ENCODE measurements at places on chromosomes 16 and 17.
A peak's percentile ranks its signal among the peaks of the same experiment; 100 is the strongest.

DNA sequence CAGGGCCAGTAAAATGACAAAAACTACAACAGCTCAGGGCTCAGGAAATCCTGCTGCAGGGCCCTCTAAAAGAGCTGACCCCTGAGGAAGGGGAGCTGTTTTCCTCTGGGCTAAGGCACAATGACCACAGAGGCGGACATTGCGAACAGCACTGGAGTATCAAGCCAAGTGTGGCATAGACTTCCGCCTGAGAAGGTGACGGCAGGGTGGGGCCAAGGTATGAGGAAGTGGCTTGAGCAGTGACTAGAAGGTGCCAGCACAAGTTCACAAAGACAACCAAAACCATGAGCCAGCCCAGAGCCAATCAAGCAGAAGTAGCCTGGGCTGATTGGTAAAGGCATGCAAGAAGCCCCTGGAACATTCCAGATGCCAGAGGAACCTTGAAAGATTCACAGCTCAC is 13.9 kb downstream of the ERN2 start:
- peak overlapping the region; percentile 57 for H3K27ac ChIP-seq
- peaks cover 8% of the 10 kb centered on the region for H3K4me1 ChIP-seq
- no peak for DNase-seq
- no peak overlapping the region for H3K4me3 ChIP-seq
- no peaks in the 10 kb centered on the region for H3K36me3 ChIP-seq

DNA sequence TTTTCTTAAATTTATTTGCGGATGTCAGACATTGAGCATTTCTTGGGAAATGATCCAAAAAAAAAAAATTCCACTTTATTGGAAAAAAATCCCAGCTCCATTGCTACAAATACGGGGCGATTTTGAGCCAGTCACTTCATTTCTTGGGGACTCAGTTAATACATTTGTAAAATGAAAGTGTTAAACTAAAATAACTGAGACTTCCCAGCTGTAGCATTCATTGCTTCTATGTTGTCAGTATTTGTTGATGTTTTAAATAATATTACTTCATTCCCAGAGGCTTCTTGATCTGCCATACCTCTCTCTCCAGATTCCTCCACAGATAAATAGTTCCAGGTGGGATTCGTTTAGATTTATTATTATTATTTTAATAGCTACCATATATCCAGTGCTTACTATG is 77.1 kb upstream of the HS3ST3A1 start:
- H3K27me3 ChIP-seq = peaks cover 10% of the 10 kb centered on the region
- no peaks in the 10 kb centered on the region for H3K4me1 ChIP-seq
- no peak for DNase-seq
- H3K27ac ChIP-seq = no peak overlapping the region
- H3K4me3 ChIP-seq = no peak overlapping the region

DNA sequence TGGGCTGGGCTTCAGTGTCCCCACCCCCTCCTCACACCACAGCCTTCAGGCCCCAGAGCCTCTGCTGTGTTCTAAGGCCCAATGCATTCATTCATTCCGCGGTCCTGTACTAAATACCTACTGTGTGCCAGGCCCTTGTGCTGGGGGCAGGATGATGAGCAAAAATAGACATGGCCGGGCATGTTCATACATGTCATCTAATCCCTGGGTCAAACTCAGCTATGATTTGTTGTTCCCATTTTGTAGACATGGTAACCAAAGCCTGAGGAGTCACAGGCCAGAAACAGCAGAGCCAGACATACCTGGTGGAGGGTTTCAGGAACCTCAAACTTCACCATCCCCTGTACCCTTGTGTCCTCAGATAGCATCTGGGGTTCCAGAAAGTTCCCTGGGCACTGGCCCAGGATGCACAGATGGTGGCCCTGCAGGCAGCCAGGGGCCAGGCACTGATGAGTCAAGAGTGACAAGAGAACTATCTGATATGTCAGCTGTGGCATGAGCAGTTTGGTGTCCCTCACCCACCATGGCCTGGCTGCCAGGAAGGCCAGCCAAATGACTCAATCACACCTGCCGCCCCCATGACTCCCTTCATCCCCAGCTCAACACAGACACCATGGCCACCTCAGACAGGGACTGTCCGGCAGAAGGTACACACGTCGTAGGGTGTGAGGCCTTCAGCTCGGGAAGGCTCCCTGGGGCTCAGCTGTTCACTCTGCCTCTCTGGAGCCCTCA is 2.7 kb upstream of the RRAD start:
- no peak overlapping the region for H3K4me3 ChIP-seq
- H3K4me1 ChIP-seq = peaks cover 12% of the 10 kb centered on the region
- H3K36me3 ChIP-seq = no peaks in the 10 kb centered on the region
- H3K27ac ChIP-seq = no peak overlapping the region

DNA sequence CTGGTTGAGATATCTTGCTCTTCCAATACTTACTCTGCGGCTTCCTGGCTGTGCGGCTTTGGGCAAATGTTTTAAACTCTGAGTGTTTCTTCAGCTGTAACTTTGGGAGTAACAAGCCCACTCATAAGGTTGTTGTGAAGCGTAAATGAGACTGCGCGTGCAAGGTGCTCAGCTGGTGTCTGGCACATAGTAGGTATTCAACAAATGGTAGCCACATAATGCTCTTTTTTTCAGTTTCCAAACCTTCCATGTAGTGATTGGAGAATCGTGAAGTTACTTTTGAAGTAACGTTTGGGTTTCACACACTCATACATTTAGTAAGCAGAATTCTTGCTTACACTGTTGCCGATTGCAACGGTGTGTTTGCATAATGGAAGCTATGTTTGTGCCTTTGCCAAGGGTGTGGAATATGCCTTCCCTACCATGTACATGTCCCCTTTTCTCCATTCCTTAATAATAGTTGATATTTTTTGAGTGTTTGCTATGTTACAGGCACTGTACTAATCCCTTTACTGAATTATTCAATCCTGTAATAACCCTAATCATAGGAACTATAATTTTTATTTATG is 829 bp downstream of the DHRS7B start:
- peak overlapping the region; percentile 97 for H3K4me3 ChIP-seq
- no peaks in the 10 kb centered on the region for H3K36me3 ChIP-seq
- peaks cover 62% of the 10 kb centered on the region for H3K4me1 ChIP-seq
- no peaks in the 10 kb centered on the region for H3K27me3 ChIP-seq
- no peak for DNase-seq
- peak overlapping the region; percentile 96 for H3K27ac ChIP-seq

GRCh38 chr16:24983561-24983960 is 31.6 kb downstream of the ARHGAP17 start:
- no peak overlapping the region for H3K4me3 ChIP-seq
- H3K36me3 ChIP-seq = no peaks in the 10 kb centered on the region
- no peak for DNase-seq
- H3K27ac ChIP-seq = peak overlapping the region; percentile 60
- H3K27me3 ChIP-seq = no peaks in the 10 kb centered on the region

- H3K27me3 ChIP-seq = peaks cover 59% of the 10 kb centered on the region
- no peaks in the 10 kb centered on the region for H3K36me3 ChIP-seq
- DNase-seq = no peak
- no peak within 1 kb of the TSS for H3K27ac ChIP-seq
- peak within 1 kb of the TSS; percentile 68 for H3K4me3 ChIP-seq
Measured at GRCh38 chr16:56637814-56638750, at the start of gene MT1A. TSS of gene MT1A (plus strand) at chr16:56638666. CDS start at chr16:56638739, 73 bp downstream.

- no peaks in the 10 kb centered on the region for H3K27me3 ChIP-seq
- H3K4me1 ChIP-seq = peaks cover 25% of the 10 kb centered on the region
- no peaks in the 10 kb centered on the region for H3K36me3 ChIP-seq
- no peak overlapping the region for H3K27ac ChIP-seq
Measured at GRCh38 chr16:87438611-87438985, 46.5 kb downstream of the MAP1LC3B start.

DNA sequence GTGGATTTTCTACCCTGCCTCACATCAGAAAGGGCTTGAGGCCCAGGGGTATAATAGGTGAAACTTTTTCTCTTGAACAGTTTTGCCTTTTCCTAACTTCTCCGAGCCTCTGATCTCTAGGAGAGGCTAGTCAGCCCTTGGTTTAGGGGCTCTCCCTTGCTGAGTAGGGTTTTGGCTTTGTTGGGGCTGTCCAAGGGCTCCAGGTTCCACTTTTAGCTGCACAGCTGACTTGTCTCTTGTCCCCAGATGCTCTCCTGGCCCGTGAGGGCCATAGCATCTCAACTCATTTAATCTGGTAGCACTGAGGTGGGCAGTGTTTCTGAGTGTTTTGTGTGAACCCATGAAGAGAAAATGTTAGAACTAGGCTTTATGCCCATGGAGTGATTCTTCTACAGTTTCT is 103.9 kb downstream of the MSI2 start:
- H3K4me3 ChIP-seq = no peak overlapping the region
- DNase-seq = no peak
- H3K27ac ChIP-seq = no peak overlapping the region
- no peaks in the 10 kb centered on the region for H3K27me3 ChIP-seq
- H3K4me1 ChIP-seq = peaks cover 55% of the 10 kb centered on the region
- no peaks in the 10 kb centered on the region for H3K36me3 ChIP-seq

- no peaks in the 10 kb centered on the region for H3K36me3 ChIP-seq
- DNase-seq = no peak
Measured at GRCh38 chr16:66250686-66251431, 115.6 kb upstream of the CDH5 start.

GRCh38 chr16:1584926-1585484 is 26.9 kb downstream of the IFT140 start:
- no peak overlapping the region for H3K4me3 ChIP-seq
- no peak overlapping the region for H3K27ac ChIP-seq
- no peak for DNase-seq

- no peak overlapping the region for H3K27ac ChIP-seq
- H3K4me1 ChIP-seq = no peaks in the 10 kb centered on the region
- H3K4me3 ChIP-seq = no peak overlapping the region
Measured at GRCh38 chr17:71830866-71831265, 290.0 kb upstream of the SOX9 start.

GRCh38 chr17:29677221-29677791 is 54.6 kb upstream of the CORO6 start:
- peak overlapping the region; percentile 54 for H3K27ac ChIP-seq
- H3K36me3 ChIP-seq = peaks cover 81% of the 10 kb centered on the region
- DNase-seq = no peak
- H3K27me3 ChIP-seq = no peaks in the 10 kb centered on the region
- peaks cover 44% of the 10 kb centered on the region for H3K4me1 ChIP-seq

GRCh38 chr17:57328109-57328882 is 72.0 kb downstream of the MSI2 start:
- peaks cover 51% of the 10 kb centered on the region for H3K4me1 ChIP-seq
- no peak for DNase-seq
- no peaks in the 10 kb centered on the region for H3K27me3 ChIP-seq
- no peaks in the 10 kb centered on the region for H3K36me3 ChIP-seq
- peak overlapping the region; percentile 10 for H3K27ac ChIP-seq

DNA sequence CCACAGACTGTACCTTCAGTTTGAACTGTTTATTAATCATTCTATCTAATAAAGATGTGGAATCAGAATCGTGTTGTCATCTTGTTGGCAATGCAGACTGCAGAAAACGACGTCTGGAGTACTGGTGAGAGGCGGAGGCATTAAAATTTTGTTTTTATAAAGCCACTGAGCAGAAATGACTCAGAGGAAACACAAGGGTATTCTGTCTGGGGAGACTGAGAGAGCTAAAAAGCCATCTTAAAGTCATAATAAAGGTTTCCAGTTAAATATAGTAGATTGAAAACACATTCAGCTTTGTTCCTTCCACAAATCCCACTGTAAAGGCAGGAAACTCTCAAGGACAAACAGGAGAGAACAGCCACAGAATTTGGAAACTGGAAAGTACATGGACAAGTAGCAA is 74.2 kb downstream of the CPPED1 start:
- no peak overlapping the region for H3K4me3 ChIP-seq
- DNase-seq = no peak
- H3K27ac ChIP-seq = no peak overlapping the region
- no peaks in the 10 kb centered on the region for H3K4me1 ChIP-seq

DNA sequence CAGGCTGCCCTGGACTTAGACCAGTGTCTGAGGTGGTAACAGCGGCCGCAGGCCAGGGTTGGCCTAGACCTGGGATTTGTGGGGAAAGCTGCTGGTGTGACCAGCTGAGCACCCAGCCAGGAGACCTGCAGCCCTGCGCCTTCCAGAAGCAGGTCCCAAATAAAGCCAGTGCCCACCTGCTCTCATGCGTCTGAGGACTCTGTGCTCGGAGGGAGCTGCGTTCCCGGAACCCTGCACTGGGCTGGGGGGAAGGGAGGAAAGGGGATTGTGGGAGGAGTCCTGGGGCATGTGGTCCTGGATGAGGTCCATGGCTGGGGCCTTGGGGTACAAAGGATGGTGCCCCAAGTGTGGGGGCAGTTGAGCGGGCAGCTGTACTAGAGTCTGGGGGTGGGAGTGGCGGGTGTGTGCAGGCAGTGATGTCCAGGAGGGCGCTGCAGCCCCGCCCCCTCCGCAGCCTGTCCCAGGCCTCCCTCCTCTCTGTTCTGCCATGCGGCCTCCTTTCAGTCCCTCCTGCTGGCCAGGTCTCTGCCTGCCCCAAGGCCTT is 1.8 kb upstream of the NECAB2 start:
- H3K36me3 ChIP-seq = peaks cover 3% of the 10 kb centered on the region
- peaks cover 6% of the 10 kb centered on the region for H3K4me1 ChIP-seq
- H3K4me3 ChIP-seq = no peak overlapping the region
- H3K27me3 ChIP-seq = peaks cover 5% of the 10 kb centered on the region
- no peak overlapping the region for H3K27ac ChIP-seq
- no peak for DNase-seq

GRCh38 chr17:53420035-53420641 is 402.6 kb upstream of the KIF2B start:
- DNase-seq = no peak
- H3K36me3 ChIP-seq = no peaks in the 10 kb centered on the region
- no peaks in the 10 kb centered on the region for H3K27me3 ChIP-seq
- no peak overlapping the region for H3K4me3 ChIP-seq
- H3K27ac ChIP-seq = no peak overlapping the region

DNA sequence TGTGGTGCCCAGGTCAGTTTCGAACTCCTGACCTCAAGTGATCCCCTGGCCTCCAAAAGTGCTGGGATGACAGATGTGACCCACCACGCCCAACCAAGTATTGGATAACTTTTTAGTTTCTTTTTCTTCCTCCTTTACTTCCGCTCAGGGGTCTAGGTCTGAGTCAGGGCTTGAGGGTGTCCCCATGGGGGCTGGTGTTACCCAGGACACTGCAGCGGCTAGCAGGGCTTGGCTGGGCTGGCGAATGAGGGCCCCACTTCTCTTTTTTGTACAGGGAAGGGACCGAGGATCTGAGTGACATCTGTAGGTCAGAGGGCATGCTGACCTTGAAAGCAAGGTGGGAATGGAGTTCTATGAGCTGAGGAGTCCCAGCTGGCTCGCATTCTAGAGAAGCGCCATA is 24.9 kb downstream of the RAB11FIP3 start:
- H3K4me1 ChIP-seq = peaks cover 2% of the 10 kb centered on the region
- H3K27ac ChIP-seq = no peak overlapping the region
- no peak overlapping the region for H3K4me3 ChIP-seq
- DNase-seq = no peak
- H3K36me3 ChIP-seq = no peaks in the 10 kb centered on the region

DNA sequence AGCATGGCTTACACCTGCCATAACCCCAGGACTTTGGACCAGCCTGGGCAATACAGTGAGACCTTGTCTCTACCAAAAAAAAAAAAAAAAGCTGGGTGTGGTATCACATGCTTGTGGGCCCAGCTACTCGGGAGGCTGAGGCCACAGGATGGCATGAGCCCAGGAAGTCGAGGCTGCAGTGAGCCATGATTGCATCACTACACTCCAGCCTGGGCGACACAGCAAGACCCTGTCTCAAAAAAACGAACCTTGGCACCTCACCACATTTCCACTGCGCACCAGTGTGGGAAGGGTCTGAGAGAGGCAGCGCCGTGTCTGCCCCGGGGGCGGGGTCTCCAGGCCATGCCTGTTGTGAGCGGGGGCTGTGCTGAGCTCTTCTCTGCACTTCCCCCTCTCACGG is 6.3 kb downstream of the ACSF3 start:
- H3K27me3 ChIP-seq = no peaks in the 10 kb centered on the region
- peaks cover 28% of the 10 kb centered on the region for H3K4me1 ChIP-seq
- H3K36me3 ChIP-seq = peaks cover 47% of the 10 kb centered on the region
